Upper lobe of right lung (tissue), 1 donor: ENCODE measurements at places on chromosomes 1 and 21. TPM values are rescaled to one million over a fixed set of nuclear protein-coding genes. Genes with fewer than 3 reads are reported as not detected.

The KRTAP19-1 gene
- total RNA-seq, result not detected

DNA sequence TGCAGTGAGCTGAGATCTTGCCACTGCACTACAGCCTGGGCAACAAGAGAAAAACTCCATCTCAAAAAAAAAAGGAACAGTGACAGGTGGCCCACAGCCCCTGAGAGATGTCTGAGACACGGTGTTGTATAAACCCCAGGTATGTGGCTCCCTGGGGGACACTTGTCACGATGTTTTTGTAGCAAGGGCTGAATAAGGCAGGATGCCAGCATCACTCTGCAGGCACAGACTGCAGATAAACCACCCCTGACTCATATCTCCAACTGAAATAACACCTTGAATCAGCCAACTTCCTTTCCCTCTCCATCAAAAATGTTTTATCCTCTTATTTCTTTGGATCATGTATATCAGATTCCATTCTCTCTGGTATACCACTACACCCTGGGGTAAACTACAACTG, 52.5 kb downstream of the NMNAT2 start:
- DNase-seq, result no peak

DNA sequence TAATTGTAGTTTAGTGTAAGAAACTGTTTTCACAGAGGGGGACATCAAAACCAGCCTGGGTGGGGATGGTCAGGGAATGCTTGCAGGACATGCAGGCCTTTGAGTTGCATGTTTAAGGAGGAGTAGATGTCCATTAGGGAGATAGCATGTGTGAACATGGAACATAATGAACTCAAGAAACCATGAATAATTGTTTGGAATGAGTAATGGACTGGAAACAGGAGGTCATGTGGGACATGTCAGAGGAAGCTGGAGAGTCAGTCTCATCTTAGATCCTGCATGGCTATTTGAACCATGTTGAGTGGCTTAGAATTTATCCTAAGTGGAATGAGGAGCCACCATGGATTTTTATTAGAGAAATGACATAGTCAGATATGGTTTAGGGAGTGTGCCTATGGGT, 86.4 kb downstream of the RPE65 start:
- DNase-seq, result no peak

DNA sequence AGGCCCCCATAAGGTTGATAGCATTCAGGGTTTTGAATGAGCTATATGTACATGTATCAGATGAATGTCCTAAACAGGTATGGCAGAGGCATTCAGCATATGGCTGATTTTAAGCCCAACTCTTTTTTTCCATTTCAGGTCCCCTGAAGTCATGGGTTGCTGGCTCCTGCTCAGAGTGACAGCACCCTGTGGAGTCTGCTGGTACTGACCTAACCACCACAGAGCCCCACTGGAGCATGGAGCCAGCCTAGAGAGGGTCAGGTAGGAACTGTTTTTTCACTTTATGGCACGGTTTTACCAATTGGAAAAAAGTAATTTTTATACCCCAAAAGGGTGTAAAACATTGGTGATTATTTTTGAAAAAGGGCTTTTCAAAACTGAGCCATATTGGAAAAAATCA, 82.5 kb upstream of the MPC2 start:
- DNase-seq, result no peak

- DNase-seq, result no peak
These were observed 3.5 kb upstream of the UTS2 start for GRCh38 chr1:7856345-7856744.

DNA sequence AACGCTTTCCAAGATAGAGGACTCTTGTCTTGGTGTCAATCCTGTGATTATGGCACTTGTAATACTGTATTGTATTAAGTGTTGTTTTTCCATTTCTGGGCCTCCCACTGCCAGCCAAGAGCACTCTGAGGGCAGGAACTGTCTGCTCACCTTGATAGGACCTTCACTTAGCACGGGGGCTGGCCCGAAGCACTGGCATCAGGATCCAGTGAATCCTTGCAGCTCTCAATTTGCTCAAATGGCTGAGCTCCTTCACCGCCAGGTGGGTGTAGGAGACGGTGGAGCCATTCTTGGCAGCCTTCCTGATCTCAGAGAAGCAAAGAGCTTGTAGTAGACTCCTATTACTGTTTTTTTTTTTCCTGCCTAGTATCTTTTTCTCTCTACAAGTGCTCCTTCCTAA, 17.7 kb downstream of the MECR start:
- DNase-seq, result no peak

GRCh38 chr1:101235696-101236515, 913 bp upstream of the S1PR1 start:
- peak; percentile 69 for DNase-seq

- no peak for DNase-seq
These were observed 203.2 kb upstream of the USP24 start for GRCh38 chr1:55418208-55419000.

- DNase-seq, result peak; percentile 85
These were observed 867 bp downstream of the PTGFRN start for GRCh38 chr1:116910379-116911187.

DNA sequence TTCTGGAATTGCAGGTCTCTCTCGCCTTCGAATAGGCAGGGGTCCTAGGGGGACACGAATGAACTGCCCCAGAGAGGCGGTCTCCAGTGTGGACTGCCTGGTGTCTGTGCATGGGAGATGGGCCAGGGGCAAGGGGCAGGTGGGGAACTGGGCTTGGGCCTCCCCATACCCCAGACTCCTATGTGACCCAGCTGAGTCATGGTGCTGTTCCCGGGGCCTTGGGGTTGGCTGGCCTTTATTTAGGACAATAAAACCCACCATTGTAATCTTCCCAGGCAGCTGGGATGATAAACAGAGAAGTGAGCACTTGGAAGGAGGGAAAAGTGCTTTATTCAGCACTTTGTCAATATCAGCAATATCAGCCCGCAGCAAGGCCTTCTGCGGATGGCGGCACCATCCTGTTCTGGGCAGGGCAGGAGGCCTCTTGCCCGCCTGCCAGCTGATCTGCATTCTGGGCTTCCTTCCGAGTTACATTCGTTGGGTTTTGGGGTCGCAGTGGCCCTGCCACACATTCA, 209.0 kb upstream of the TMEM51 start:
- DNase-seq, result no peak
